Activated CD8-positive, alpha-beta T cell treated with anti-CD3 and anti-CD28 coated beads for 36 hours (primary cell): ENCODE measurements at places on chromosomes 2 and 18. TPM values are rescaled to one million over a fixed set of nuclear protein-coding genes. Genes with fewer than 3 reads are reported as not detected.

DNA sequence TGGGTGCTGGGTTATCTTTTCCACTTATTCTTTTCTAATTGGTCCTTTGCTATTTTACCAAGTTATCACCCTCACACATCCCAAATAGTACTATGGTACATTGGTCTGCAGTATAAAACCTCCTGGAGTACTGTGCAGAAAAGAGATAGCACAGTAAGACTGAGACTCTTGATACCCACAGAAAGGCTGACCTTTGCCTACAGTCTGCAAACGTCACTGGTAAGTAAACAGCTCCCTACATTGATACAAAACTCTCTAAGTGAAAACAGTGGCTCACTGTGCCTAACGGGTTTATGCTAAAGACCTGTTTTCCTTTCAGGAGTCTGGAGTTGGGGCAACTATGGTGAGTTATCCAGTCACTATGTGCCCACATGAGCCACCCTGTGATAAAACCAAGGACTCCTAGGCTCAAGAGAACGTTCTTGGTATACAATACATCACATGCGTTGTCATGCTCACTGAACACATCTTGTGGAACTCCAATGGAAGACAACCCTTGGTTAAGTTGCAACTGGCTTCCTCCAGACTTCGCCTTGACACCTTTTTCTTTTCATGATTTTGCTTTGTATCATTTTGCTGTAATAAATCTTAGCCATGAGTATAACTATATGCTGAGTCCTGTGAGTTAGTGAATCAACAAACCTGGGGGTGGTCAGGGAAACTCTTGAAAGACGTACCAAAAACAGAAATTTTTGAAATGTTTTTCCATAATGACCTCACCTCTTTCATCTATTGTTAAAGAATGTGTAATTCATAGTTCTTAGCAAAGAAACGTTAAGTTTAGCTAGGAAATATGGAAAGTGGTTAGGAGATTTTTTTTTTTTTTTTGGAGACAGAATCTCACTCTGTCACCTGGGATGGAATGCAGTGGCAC is 104.9 kb downstream of the C2orf74 start:
- no peak for DNase-seq

DNA sequence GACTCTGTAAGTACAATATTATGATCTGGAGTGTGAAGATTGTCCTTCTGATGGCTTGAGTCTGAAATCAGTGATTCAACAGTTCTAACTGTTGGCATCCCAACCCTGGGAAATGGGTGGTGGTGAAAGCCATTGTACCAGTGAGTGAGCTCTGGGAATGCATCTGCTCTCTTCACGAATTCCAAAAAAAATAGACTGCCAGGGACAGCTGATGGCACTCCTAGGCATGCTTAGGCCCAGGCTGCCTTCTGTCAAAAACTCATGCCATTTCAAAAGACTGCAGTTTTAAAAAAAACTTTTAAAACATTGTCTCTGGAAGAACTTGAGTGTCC is 20.3 kb downstream of the OXER1 start:
- no peak for DNase-seq

GRCh38 chr2:50641633-50642032 is 390.3 kb downstream of the NRXN1 start:
- no peak for DNase-seq

DNA sequence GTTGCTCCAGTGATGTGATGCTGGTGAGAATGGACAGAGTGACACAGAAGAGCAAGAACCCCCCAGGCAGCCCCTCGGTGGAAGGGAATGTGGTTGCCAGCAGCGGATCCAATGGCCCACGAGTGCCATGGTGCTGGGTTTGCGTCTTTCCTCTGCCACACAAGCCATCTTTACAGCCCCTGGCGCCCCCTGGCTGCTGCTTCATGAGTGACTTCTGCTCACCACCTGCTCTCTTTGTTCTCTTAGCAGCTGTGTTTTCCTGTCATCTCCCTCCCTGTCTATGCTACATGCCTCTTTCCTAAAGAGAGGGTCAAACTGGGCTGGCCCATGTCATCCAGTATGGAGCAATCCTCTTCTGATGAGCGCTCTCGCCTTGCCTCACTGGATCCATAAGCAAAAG is 300.0 kb upstream of the SMIM21 start:
- peak; percentile 66 for DNase-seq

DNA sequence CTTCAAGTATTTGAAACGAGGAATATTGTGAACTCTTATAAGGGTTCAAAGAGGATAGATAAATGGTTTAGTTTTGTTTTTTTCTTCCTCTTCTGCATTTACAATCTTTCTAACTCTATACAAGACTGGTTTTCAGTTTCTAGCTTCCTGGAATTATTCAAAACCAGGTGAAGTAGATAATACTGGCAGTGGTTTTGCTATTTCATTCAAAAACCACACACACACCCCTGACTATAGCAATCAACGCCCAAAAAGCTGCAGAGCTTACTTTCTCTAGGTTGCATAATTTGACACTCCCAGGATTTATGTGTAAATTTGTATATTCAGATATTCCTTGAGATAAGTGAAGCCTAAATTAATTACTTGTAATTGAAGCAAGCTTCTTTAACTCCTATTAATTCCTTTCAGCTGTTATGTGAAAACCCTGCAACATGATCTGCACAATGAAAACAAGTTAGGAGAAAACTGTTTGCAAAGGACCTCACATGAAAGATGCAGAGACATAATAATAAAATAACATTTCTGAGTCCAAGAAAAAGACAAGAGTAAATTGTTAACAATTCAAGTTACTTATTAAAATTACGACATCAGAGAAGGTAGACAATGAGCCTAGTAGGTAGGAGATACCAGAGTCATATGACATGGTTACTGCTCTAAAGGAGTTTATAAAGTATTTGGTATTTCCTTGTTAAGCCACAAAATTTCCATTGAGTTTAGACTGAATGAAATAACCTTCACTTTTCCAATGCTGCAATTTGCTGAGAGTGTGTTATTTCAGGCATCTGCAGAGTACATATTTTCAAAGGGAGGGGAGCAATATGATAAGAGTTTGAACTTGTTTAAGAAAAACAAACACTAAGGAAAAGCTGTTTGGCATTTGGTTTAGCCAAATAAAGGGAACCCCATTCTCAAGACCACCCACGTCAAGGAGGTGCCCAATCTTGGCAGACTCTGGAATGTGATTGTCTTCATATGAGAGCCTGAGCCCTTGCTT is 1.6 kb upstream of the NFE2L2 start:
- DNase-seq: no peak

DNA sequence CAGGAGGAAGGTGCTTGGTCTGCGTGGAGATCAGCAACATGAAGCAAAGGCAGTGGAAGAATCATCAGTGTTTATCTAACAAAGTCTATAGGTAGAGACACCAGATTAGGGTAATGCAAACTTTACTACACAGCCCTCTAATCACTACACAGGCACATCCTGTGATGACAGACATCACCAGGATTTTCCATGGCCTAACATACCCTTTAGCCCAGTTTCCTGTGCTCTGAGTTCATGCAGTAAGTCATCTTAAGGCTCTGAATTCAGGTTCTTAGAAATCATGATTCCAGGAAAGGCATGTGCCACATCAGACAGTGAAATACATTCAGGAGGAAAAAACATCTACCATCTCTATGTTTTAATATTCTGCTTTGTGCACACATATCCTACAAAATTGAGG is 708.5 kb upstream of the SLC8A1 start:
- peak; percentile 17 for DNase-seq

DNA sequence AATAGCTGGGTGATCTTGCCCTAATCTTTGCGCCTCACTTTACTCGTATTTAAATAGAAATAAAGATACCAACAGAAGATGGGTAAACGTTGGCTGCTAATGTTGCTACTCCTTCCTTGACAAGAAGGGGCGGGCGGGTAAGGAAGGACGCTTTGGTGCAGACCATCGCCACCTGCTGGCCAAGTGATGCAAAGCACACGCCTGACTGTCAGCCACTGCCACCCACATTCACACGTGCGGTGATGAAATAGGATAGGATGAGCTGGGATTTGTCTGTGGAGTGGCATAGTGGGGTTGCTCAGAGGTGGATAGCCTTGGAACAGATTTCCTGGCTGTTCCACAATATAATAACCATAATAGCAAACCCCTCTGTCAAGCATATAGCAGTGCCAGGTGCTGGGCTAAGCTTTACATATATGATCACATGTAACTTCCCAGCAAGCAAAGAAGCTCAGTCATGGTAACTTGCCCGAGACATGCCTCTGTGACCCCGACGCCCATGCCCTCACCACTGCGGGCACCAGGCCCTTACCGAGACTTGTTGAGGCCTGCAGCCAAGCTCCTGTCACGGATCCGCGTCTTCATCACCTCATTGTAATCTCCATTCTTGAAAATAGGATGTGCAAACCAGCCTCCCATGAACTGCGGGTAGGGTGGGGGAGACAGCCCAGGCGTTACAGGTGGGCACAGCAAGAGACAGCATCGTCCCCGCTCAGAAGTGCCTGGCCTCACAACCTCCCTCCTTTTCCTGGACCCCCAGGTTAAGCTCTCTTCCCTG is 39.3 kb downstream of the LCT start:
- DNase-seq: peak; percentile 90

DNA sequence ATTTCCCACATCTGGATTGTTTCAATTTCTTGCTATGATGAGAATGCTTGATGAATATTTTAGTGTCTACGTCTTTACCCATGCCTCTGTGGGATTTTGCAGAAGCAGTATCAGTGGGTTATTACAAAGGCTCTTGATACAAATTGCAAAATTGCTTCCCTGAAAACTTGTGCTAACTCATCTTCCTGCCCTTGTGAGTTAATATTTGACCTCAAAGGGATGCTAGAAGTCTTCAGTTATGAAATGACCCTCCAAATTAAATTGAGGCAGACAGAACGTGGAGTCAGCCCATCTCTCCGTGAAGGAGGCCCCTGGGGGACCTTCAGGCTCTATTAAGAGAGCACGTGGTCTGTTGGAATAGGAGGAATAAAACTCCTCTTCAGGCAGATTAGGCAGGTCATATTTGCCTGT is 239.2 kb upstream of the HS6ST1 start:
- no peak for DNase-seq

DNA sequence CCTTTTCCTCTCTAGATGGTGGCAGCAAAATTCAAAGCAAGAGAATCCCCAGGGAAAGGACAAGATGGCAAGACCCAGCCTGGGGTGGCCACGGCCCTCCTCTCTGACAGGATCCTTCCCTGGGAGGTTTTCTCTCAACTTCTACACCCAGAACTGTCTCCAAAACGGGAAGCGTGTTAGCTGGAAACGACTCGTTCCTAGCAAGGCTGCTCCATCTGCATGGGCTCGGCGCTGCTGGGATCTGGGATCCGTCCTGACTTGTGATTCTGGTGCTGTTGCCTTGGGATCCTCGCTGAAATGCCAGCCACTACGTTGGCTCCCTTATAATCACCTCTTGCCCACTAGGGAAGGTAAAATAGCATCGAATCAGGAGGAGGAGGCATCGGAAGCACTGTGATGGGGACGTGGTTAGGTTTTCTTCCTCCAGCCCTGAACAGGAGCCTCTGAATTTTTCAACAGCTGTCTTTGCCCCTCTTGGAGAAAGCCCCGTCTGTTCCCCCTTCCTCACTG is 514.8 kb upstream of the MYT1L start:
- no peak for DNase-seq

- DNase-seq: no peak
Measured at GRCh38 chr2:180955101-180955500, 25.3 kb upstream of the UBE2E3 start.

GRCh38 chr2:46776687-46777327 is 138.8 kb downstream of the MCFD2 start:
- peak; percentile 84 for DNase-seq

- peak; percentile 23 for DNase-seq
Measured at GRCh38 chr18:23077493-23078256, 57.6 kb upstream of the CABLES1 start.

DNA sequence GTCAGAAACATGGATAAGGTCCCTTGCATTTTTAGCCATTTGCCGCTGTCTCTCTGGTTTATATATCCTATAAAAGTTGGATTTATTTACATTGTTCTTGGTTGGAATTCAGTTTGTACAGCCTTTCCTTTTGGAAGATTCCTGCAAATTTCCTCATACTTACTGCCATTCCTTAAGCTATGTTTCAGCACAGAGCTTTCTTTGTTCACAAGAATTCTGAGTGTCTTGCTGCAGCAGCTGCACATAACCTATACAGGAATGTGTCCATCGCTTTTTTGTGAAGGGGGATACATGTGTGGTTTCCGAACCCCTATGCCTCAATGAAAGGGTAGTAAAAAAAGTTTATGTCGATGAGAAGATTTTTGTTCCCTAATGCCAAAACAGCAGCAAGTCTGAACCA is 48.3 kb upstream of the CCDC68 start:
- no peak for DNase-seq

- no peak for DNase-seq
Measured at GRCh38 chr2:11903085-11903606, 156.7 kb downstream of the LPIN1 start.

- no peak for DNase-seq
Measured at GRCh38 chr2:146837857-146838256, 1007.0 kb upstream of the ACVR2A start.

GRCh38 chr2:205975082-205975949 is 110.7 kb downstream of the INO80D start:
- DNase-seq: no peak

DNA sequence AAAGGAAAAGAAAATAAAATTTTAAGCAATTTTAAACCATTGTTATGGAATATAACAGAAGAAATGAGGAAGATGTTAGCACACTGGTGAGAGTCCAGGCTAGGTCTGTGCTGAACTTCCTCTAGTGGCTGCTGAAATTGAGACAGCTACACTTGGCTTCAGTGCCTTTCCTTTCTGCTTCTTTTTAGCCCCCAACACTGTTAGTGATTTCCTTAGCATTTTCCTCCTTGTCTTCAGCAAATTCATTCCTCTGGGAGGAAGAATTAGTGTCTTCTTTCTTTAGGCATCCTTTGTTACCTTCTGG is 47.6 kb downstream of the ITGAV start:
- no peak for DNase-seq

GRCh38 chr18:12960395-12960794 is 12.6 kb downstream of the SEH1L start:
- DNase-seq: no peak

- DNase-seq: no peak
Measured at GRCh38 chr2:166081131-166081632, 46.6 kb downstream of the SCN1A start.

DNA sequence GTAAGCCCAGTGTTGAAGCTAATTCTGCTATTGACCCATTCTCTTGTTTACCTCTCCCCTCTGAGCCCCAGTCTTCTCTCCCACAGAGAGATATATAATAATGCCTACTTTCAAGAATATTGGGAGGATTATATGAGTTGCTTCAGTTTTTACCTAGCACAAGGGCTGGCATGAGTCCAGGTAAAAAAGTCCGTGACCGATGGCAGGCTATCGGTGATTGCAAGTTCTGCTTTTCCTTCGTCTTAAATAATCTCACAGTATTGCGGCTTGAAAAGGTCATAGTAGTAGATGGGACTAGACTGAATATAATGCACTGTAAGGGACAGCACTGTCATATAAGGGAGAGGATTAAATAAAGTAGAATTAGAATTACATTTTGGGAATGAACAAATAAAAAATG is 77.6 kb downstream of the KIF5C start:
- no peak for DNase-seq

- DNase-seq: no peak
Measured at GRCh38 chr2:239288237-239288636, 112.6 kb downstream of the HDAC4 start.

MAP3K19 gene
- total RNA-seq: not detected

NXPH2 gene
- total RNA-seq: not detected

ALKAL2 gene
- not detected for total RNA-seq

GREB1L gene
- total RNA-seq: not detected

SERPINB3 gene
- not detected for total RNA-seq

INPP5D gene
- 40.2 TPM for total RNA-seq

POTEJ gene
- total RNA-seq: not detected

MAPK4 gene
- not detected for total RNA-seq

SNTG2 gene
- 3.2 TPM for total RNA-seq
